ENCODE measurements at places on chromosomes 1 and 21.

- no peak for DNase-seq
These were observed 340.2 kb upstream of the NR5A2 start for GRCh38 chr1:199687321-199687720.

GRCh38 chr1:198701250-198701649 is 62.4 kb downstream of the PTPRC start:
- DNase-seq, result no peak

- no peak for DNase-seq
These were observed 10.7 kb downstream of the ENAH start for GRCh38 chr1:225642177-225642576.

DNA sequence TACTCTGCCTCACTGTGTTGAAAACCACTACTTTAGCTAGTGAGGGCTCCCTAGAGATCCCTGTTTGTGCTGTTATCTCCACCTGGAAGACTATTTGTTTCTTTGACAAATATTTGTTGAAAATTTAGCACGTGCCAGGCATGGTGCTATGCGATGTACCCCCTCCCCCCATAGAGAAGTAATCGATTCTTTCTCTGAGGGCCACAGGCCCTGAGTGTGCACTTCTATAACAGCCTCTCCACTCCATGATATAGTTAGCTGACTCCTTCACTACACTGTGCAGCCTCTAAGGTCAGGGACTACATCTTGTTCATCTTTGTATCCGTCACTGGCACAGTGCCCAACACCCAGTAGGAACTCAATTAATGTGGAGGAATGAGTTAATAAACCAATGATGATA is 17.3 kb upstream of the RBM15 start:
- no peak for DNase-seq

GRCh38 chr1:164999146-164999545 is 357.4 kb downstream of the LMX1A start:
- no peak for DNase-seq

DNA sequence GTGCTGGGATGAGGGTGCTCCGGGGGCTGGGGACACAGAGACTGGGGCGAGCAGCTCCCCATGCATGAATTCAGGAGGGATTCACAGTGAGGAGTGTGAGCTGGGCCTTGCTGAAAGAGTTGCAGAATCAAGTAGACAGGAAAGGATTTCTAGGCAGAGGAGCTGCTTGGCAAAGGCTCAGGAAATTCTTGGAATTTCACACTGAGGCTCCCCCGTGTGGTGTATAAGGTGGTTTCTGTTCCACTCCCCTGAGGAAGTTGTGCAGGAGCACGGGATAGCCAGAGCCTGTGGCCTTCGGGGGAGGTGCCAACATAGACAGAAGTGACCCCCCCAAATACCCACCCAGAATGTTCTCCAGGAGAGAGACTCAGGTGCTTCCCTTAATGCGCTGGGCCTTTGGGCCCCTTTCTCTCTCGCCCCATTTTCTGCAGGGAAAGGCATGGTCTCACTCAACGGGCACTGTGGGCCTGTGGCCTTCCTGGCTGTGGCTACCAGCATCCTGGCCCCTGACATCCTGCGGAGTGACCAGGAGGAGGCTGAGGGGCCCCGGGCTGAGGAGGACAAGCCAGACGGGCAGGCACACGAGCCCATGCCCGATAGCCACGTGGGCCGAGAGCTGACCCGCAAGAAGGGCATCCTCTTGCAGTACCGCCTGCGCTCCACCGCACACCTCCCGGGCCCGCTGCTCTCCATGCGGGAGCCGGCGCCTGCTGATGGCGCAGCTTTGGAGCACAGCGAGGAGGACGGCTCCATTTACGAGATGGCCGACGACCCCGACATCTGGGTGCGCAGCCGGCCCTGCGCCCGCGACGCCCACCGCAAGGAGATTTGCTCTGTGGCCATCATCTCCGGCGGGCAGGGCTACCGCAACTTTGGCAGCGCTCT is 58.5 kb upstream of the ACTL8 start:
- peak; percentile 36 for DNase-seq

GRCh38 chr1:116311193-116311592 is 61.9 kb upstream of the ATP1A1 start:
- no peak for DNase-seq

DNA sequence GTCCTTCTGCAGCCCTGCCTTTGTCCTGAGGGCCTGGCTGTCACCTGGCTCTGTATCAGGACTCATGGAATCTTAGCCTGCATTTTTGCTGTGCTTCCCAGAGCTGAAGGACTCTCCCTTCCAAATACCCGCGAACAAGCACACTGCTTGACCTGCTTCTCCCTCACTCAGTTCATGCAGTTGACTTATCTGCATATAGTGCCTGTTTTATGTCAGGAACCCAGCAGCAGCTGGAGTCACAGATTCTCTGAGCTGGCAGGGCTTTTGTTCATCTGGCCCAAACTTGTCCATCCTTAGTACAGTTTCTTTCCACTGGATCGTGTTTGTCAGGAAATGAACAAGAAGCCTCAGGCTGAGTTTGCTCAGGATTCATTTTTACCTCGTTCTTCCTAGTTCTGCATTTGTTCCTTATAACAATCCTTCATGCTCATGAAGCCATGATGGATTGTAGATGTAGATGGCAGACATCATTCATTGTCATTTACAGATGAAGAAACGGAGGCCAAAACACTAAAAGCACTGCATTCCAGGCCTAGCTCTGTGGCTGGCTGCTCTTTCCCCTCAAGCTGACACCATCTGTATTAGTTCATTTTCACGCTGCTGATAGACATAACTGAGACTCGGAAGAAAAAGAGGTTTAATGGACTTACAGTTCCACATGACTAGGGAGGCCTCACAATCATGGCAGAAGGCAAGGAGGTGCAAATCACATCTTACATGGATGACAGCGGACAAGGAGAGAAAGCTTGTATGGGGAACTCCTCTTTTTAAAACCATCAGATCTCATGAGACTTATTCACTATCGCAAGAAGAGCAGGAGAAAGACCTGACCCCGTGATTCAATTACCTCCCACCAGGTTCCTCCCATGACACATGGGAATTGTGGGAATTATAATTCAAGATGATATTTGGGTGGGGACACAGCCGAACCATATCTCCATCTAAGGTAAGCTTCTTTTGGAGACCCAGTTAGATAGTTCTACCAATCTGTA is 150.9 kb downstream of the HIVEP3 start:
- DNase-seq, result peak; percentile 65

DNA sequence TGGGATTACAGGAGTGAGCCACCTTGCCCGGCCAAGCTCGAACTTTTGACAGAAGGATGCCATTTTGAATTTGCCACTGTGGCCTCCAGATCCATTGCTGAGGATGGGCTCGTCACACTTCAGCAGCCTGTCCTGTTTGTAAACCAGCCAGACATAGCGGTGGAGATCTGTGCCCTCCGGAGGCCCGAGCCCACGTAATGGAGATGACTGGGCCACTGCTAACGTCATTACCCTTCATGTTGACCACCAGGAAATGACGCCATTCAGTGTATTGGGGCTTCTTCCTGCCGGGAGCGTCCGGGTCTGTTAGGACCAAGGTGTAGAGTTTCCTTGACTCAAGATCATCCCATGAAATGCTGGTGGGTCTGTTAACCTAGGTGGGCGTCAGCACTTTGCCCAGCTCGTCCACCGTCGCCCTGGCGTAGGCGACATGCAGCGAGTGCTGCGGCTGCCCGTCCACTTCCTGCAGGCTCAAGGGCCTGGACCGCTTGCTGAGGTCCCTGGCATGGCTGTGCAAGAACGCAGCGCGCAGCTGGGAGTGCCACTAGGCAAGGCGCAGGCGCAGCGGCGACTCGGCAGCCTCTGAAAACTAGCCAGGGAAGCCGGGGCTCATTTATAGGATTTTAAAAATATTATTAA is 40.8 kb downstream of the PTPRC start:
- DNase-seq, result no peak

- no peak for DNase-seq
These were observed 66.7 kb downstream of the CCDC30 start for GRCh38 chr1:42529724-42530181.

- DNase-seq, result no peak
These were observed 8.5 kb downstream of the NUAK2 start for GRCh38 chr1:205312866-205313562.

GRCh38 chr1:5770981-5771765 is 221.1 kb downstream of the NPHP4 start:
- peak; percentile 58 for DNase-seq

DNA sequence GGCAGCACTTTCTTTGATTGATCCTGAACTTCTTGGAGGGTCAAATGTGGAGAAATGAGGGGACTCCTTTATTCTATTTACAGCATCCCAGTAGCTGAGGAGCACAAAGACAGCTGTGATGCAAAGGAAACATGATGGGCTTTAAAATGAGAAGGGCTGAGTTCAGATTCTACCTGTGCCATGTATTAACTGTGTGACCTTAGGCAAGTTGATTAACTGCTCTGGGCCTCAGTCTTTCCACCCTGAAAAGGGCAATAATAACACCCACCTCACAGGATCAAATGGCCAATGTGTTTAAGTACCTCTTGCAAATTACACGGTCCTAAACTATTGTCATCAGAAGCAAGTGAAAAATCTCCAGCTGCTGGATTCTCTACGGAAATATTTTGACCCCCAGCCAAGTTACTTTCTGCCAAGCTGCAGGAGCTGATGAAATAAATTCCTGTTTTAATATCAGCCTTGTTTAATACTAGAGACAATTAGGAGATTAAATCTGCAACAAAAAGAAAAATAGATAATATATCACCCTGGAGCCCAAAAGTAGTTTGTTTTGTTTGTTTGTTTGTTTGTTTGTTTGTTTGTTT is 15.7 kb downstream of the TMEM81 start:
- DNase-seq, result no peak

GRCh38 chr1:27292106-27292505 is 29.9 kb upstream of the TMEM222 start:
- no peak for DNase-seq

GRCh38 chr1:7111853-7112252 is 326.6 kb downstream of the CAMTA1 start:
- no peak for DNase-seq

DNA sequence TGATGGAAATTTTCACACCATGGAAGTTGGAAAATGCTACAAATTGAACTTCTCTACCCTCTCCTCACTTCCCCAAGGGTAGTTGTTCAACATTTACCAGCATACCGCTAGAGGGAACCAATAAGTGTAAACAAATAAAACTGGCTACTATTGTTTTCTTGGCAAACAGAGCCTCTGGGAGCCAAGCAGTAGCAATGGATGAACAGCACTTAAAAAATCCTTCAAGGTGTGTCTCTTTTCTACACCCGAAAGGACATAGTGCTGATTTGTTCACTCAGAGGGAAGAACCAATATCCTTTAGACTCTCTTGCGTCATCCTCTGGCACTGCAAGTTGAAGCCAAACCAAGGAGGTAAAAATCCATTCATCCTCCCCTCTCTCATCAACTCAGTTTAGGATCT is 161.5 kb downstream of the TBX15 start:
- no peak for DNase-seq

DNA sequence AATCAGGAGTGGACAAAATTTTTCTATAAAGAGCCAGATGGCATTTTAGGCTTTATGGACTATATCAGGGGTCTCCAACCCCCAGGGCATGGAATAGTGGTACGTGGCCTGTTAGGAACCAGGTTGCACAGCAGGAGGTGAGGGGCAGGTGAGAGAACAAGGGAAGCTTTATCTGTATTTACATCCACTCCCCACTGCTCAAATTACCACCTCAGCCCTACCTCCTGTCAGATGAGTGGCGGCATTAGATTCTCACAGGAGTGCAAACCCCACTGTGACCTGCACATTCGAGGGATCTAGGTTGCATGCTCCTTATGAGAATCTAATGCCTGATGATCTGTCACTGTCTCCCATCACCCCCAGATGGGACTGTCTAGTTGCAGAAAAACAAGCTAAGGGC is 13.9 kb downstream of the PHTF1 start:
- DNase-seq, result no peak
